Posterior vena cava (tissue), 2 donors: ENCODE measurements at places on chromosomes 6 and 20. TPM values are rescaled to one million over a fixed set of nuclear protein-coding genes. Genes with fewer than 3 reads are reported as not detected.

- DNase-seq = peak; percentile 58
Measured at GRCh38 chr20:47167846-47168245, 188.7 kb downstream of the ZMYND8 start.

CDC25B gene
- total RNA-seq = 24.2 TPM

GRCh38 chr6:3825851-3826581 is 23.2 kb upstream of the FAM50B start:
- peak; percentile 97 for DNase-seq

DNA sequence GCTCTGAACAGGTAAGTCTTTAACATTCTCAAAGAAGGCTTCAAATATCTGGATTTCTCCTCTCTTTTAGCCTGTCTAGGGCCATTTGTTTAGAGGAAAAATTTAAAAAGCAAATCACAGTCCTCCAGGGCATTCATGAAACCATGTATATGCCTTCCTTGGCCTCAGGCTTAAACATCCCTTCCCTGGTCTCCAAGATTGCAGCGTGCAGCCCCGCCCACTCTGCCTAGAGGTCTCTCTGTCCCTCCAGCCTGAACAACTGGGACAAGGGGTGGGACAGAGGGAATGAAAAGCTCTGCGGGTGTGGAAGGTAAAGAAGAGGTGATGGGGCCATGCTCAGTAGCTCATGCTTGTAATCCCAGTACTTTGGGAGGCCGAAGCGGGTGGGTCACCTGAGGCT is 9.8 kb upstream of the CBFA2T2 start:
- peak; percentile 34 for DNase-seq

GRCh38 chr6:42428326-42429041 is 23.2 kb downstream of the TRERF1 start:
- DNase-seq = peak; percentile 87

FAM83C gene
- not detected for total RNA-seq

TRIM10 gene
- not detected for total RNA-seq

SNAP25 gene
- total RNA-seq = 0.37 TPM

DNA sequence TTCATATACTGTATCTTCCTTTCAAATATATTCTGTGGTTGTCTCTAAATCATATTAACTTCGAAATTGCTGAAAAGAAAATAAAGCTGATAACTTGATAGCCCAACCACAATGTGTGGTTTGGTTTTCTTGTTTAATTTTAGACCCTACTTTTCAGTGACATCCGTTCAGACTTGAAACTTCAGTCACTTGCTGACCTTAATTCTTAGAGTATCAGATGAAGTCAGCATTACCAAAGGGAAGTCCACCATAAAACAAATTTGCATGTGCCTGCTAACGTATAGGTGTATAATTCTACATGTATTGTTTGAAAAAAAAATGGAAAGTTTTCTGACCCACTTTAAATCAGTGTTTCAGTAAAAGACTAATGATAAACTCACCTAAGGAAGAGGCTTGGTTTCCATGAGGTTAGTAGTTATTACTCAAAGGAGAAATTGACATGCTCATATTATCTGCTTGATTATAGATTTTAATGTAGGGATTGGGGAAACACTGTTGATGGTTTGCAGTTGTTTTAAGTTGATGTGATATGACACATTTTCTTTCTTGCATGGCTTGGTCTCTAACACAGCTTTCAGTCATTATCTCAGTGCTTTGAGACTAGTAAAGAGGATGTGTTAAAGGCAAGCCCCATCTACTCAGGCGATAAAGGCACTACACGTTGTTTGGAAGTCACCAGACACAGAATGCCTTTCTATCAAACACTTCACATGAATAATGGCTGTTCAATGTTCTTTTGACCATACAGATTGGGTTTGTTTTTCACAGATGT is 5.2 kb upstream of the IL17A start:
- DNase-seq = no peak

PLEKHG1 gene
- total RNA-seq = 27.9 TPM

PTP4A1 gene
- total RNA-seq = 27.5 TPM

GRCh38 chr6:129867403-129867802 is 6.3 kb upstream of the TMEM244 start:
- DNase-seq = no peak

RNF144B gene
- 26.0 TPM for total RNA-seq

GRCh38 chr20:10672624-10673127 is 1.1 kb downstream of the JAG1 start:
- DNase-seq = peak; percentile 89

DNA sequence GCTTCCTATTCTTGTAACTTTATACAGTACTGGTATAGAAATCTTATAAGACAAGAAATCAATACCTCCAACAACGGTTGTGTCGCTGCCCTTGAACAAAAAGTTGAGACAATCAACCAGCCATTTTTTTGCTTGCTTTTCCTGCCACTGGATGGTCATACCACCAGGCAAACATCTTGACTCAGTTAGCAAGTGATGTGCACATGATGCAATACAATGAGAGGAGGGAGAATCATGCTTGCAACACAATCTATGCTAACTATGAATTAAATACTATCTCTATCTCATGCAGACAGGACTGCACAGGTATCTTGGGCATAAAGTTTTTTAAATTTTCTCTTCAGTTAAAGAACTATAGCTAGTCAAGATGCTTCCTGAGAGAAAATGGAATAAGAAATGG is 877.7 kb upstream of the CITED2 start:
- DNase-seq = no peak

DNA sequence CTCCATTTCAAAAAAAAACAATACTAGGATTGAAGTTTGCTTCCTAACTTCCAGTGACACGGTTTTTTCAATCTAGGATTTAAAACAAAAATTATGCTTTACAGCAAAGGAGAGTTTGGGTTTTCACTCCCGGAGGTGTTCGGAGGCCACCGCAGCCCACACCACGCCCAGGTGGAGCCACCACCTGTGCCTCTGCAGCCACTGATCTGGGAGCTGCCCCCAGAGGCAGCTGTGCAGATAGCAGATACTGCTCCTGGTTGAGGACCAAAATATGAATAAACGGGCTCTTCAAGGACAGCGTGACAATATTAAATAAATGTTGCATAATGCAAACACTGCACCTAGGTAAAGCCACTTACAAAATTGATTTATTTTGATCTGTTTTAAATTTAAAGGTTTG is 30.2 kb downstream of the DLL1 start:
- peak; percentile 41 for DNase-seq

OLIG3 gene
- not detected for total RNA-seq

PRPH2 gene
- 1.00 TPM for total RNA-seq

BPIFB2 gene
- not detected for total RNA-seq

KCNQ5 gene
- 1.3 TPM for total RNA-seq

PGM3 gene
- 39.6 TPM for total RNA-seq

RBPJL gene
- total RNA-seq = not detected

- DNase-seq = no peak
Measured at GRCh38 chr6:45858691-45859090, 157.0 kb downstream of the CLIC5 start.

DNA sequence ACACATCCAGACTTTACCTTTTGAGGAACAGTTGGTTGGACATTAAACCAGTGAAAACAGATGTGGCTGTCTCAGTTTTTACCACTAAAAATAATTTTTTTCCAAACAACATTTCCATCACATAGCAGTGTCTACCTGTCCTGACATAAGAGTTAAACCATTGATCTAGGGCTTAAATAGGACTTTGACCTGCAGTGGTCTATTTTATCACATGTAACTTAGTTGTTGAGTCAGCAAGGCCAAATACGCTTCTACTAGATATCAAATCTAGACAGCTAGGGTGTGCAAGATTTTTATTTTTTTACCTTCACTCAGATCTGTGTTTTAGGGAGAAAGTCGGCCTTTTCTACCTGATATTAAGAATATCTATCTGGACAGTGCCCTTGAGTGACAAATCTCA is 88.8 kb upstream of the ZFP64 start:
- no peak for DNase-seq

GRCh38 chr6:12090714-12091113 is 78.6 kb downstream of the HIVEP1 start:
- DNase-seq = no peak

- DNase-seq = no peak
Measured at GRCh38 chr6:85473748-85474147, 23.9 kb downstream of the NT5E start.

COX7A2 gene
- 408 TPM for total RNA-seq

SNPH gene
- 8.9 TPM for total RNA-seq

DNA sequence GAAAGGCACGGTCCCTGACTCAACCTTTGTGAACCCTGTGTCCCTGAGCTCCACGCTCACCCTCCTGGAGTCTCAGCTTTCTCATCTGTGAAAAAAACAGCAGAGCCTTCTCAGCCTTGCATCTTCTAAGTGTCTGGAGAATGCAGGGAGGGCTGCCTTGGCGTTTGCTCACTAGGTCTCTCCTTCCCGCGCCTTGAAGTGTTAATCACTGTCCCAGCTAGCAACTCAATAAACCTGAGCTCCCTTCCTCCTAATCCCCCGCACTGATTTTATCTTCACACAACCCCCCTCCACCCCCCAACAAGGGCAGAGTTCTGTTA is 34.9 kb upstream of the FOXC1 start:
- DNase-seq = no peak

DNA sequence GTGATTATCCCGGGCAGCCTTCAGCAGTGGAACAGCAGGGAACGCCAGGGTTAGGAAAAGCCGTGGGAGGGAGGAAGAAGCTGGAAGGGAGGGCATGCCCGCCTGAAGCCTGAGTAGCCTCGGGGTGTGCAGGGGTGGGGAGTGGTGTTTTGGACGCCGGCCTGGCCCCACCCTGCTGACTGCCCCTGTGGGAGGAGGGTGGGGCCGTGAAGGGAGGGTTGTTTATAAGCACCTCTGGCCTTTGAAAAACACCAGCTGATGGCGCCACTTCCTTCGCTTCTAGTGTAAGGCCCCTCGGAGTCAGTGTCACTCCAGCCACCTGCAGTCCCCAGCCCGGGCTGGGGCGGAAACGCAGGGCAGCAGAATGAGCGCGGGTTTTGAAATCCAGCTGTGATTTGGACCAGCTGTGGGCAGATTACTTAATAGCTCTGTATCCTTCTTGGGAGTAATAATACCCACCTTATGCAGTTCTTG is 52.8 kb upstream of the BMP6 start:
- DNase-seq = no peak

ANKRD6 gene
- total RNA-seq = 16.0 TPM

DNA sequence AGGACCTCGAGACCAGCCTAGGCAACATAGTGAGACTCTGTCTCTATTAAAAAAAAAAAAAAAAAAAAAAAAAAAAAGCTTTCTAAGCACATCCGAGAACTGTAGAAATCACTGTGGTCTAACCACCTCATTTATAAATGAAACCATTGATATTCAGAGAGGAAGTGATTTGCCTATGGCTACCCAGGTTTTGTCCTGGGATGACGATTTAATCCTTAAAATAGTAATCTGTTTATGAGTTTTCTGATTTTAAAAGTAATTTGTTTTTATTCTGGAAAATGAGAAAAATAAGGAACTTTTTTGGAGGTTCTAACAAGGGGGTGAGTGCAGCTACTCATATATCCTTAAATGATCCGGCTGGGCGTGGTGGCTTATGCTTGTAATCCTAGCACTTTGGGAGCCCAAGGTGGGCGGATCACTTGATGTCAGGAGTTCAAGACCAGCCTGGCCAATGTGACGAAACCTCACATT is 6.5 kb upstream of the BTN3A2 start:
- DNase-seq = no peak

GRCh38 chr20:24731312-24731711 is 217.8 kb upstream of the CST7 start:
- DNase-seq = no peak

DNA sequence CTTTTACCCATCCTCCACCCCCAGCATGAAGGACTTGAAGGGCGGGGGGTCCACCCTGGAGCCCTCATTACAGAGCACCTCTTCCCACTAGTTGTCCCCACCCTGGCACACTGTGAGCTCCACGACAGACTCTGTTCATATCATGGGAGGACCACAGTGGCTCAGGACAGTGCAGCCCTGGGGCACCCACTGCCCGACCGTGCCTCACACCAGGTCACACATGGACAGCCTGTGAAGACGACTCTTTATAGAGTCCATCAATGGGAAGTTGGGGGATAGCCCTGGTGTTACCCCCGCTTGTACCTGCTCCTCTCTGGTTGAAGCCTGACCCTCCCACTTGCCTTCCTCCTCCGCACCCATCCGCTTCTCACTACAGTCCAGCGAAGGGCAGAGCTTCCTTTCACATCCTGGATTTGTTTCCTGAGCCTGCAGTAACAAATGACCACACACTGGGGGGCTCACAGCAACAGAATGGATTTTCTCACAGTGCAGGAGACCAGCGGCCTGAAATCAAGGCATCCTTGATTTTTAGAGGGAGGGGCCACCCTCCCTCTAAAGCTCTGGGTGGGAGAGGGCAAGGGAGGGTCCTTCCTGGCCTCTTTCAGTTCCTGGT is 15.5 kb downstream of the ZNF831 start:
- no peak for DNase-seq

DNA sequence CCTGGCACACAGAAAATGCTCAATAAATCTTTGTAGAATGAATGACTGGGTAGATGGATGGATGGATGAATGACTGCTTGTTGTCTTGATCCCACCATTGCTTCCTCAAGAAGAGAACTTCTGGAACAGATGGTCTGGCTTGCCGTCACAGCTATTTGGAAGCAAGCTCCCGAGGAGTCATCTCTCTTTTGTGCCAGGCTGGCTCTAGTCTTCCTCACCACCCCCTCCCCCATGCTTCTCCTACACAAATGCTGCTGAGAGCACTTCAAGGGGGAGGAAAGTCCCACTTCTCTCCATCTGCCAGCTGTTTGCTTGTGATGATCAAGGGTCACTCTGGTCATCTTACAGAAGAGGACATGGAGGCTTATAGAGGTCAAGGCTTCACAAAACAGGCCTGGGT is 11.6 kb upstream of the KCNG1 start:
- DNase-seq = no peak

MAS1 gene
- total RNA-seq = 0.29 TPM

LAMA4 gene
- 189 TPM for total RNA-seq

DNA sequence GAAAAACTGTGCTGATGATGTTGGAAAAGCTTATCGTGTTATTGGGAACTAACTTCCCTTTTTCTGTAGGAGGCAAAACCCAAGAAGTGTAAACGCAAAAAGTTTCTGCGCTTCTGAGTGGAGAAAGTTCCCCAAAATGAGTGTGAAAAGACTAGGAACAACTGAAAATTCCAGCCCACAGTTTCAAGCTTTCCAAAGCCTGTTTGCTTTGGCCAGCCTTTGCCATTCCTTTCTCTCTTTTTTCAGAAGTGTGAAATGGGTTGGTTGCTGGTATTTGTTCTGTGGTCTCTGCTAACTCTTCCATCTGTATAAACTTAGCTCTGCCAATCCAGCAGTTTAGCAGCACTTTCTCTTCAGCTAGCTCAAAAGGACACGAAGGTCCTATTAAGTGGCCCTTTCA is 491.3 kb downstream of the MAFB start:
- DNase-seq = no peak

GRCh38 chr6:122623279-122623678 is 13.1 kb downstream of the PKIB start:
- DNase-seq = no peak

- no peak for DNase-seq
Measured at GRCh38 chr6:12576389-12576788, 140.2 kb upstream of the PHACTR1 start.

HUS1B gene
- 1.6 TPM for total RNA-seq
